ENCODE measurements at places on chromosomes 1 and 21. TPM values are rescaled to one million over a fixed set of nuclear protein-coding genes. Genes with fewer than 3 reads are reported as not detected.

- peak overlapping the region; percentile 98 for H3K27ac ChIP-seq
- peak; percentile 63 for DNase-seq
- H3K36me3 ChIP-seq: no peaks in the 10 kb centered on the region
- H3K4me3 ChIP-seq: peak overlapping the region; percentile 10
- no peaks in the 10 kb centered on the region for H3K27me3 ChIP-seq
- H3K4me1 ChIP-seq: peaks cover 85% of the 10 kb centered on the region
Observed at GRCh38 chr1:66350001-66350547, 183.9 kb upstream of the SGIP1 start.

DNA sequence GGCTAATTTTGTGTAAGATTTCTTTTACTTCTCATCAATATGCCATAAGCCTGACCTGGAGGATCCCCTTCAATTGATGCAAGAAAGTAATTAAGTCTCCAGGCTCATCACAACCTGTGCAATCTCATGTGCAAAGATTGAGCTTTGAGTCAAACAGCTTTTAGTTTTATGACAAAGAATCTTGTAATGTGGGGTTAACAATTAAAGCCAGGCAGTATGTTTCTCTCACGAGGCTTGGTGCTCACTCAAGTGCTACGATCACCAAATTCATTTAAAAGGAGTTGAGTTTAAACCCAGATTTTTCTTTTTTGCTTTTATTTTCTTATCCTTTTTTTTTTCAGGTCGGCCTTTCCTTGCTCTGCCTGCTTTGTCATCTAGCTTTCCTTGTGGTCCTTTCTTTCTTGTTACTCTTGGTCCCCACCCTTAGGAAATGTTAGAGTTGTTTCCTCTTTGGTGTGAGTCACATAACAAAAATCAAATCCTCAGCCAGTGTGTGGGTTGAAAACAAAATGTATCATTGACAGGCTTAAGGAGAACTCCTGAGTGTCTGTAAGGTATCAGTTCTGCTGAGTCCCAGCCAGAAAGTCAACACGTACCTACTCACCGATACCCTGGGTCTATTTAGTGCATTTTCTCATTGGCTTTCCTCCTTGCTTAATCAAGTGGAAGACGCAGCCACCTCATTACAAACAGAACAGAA lies 1037.2 kb downstream of the ADGRL2 start:
- no peak overlapping the region for H3K27ac ChIP-seq
- no peak overlapping the region for H3K4me3 ChIP-seq
- no peak for DNase-seq
- H3K36me3 ChIP-seq: no peaks in the 10 kb centered on the region
- H3K27me3 ChIP-seq: no peaks in the 10 kb centered on the region
- peaks cover 33% of the 10 kb centered on the region for H3K4me1 ChIP-seq

DNA sequence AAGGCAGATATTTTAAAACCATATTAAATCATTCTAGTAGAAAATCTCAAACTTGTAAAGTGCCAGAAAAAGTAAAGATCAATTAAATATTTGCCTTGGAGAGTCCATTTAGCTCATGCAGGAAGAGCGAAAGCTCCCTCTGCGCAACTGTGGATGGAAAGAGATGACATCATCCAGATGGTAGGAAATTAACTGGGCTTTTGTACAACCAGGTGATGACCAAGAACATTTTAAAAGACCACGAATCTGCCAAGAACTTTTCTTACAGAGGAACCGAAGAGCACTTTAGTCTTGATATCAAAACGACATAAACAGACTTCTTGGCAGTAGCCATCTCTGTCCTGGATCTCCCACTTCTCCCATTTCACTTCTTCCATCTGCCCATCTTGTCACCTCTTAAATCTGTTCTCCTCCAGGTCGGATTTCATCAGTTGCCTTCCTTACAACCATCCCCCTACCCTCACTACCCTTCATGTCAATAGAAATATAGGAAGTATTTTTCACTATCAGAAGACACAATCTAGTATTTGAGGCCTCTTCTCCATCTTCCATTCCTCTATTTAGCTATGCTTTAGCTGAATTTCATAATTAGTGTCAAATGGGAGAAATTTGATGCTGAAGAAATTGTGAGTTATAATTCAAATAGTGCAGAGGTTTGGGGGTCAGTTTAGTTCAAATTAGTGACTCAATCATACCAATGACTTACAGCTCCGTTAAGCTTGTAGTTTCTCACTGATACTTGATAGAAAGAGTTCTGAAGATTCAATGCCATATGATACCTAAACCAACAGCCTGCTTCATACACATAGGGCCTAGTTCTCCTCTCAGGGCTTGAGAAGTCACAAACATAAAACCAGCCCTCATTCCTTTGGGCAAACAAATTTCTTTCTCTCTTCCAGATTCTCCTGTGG lies 22.0 kb upstream of the DNASE2B start:
- H3K27ac ChIP-seq: no peak overlapping the region
- H3K36me3 ChIP-seq: no peaks in the 10 kb centered on the region
- no peaks in the 10 kb centered on the region for H3K27me3 ChIP-seq
- peaks cover 12% of the 10 kb centered on the region for H3K4me1 ChIP-seq
- DNase-seq: no peak
- H3K4me3 ChIP-seq: no peak overlapping the region

DNA sequence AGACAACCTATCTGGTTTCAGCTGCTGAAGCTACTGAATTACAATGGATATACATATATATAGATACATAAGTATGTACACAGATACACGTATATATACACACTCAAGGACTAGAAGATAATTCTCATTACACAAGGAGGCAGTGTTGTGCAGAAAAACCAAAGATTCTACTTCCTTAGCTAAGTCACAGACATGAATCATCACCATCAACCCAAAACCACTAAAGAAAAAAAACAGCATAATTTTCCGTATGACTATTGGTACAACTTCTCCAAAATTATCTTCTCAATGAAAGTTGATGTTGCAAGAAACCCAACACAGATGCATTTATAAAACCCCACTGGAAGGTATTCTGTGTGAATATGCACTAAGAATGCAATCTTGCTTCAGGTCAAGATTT lies 36.8 kb upstream of the RPF1 start:
- no peaks in the 10 kb centered on the region for H3K36me3 ChIP-seq
- H3K27me3 ChIP-seq: no peaks in the 10 kb centered on the region
- H3K27ac ChIP-seq: no peak overlapping the region
- no peak overlapping the region for H3K4me3 ChIP-seq
- peak; percentile 7 for DNase-seq

- H3K36me3 ChIP-seq: no peaks in the 10 kb centered on the region
- H3K4me3 ChIP-seq: no peak overlapping the region
- H3K4me1 ChIP-seq: no peaks in the 10 kb centered on the region
- DNase-seq: no peak
- no peak overlapping the region for H3K27ac ChIP-seq
- H3K27me3 ChIP-seq: no peaks in the 10 kb centered on the region
Observed at GRCh38 chr1:116763116-116763786, 9.0 kb downstream of the CD2 start.

GRCh38 chr1:33048426-33048825 lies 11.7 kb upstream of the AK2 start:
- H3K27ac ChIP-seq: no peak overlapping the region
- no peak overlapping the region for H3K4me3 ChIP-seq
- no peak for DNase-seq
- H3K36me3 ChIP-seq: no peaks in the 10 kb centered on the region

DNA sequence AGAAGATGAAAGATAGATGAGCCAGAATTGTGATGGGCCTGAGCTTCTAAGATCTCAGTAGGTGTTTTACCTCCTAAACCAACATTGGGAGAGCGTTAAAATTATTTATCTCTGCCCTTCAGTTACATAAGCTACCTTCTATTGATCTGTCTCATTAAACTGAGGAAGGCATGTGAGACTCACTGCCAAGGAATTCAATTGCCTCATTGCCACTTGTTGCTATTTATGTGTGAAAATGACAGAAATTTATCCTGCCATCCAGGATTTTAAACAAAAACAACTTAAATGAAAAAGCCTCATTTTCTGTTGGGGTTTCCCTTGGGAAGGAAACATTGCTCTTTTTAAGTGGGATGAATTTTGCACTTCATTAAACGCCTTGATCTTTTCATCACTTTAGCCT lies 78.7 kb upstream of the RUNX1 start:
- H3K27ac ChIP-seq: no peak overlapping the region
- DNase-seq: no peak
- H3K4me1 ChIP-seq: peaks cover 12% of the 10 kb centered on the region
- no peaks in the 10 kb centered on the region for H3K36me3 ChIP-seq
- H3K4me3 ChIP-seq: no peak overlapping the region
- H3K27me3 ChIP-seq: no peaks in the 10 kb centered on the region

- H3K27ac ChIP-seq: no peak overlapping the region
- peaks cover 18% of the 10 kb centered on the region for H3K4me1 ChIP-seq
- DNase-seq: no peak
Observed at GRCh38 chr1:177798614-177799013, 171.2 kb downstream of the SEC16B start.

DNA sequence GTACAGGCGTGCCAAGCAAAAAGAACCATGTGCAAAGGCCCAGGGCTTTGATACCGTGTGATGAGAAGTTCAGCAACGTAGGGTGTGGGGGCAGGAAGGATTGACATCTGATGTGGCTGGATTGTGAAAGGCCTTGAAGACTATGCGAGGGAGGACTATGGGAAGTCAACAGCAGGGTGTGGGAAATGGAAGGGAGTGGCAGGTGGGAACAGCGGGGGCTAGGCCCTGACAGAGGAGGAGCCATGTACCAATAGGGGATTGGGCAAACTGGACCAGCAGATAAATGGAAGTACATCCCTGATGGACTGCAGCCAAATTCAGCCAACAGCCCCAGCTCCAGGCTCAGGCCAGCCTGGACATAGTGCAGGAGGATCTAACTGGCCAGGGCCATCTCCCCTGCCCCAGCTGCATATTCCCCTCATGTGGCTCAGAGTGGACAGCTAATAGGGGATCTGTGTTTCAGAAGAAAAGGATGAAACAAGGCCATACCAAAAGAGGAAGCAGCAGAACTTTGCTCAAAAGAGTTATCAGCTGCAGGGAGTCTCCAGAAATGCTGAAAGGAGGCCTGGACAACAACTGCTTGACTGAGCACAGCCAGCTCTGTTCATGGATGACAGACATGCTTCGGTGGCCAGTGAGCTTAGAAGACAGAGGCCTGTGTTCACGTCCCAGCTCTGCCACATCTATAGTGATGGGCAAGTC lies 140.2 kb upstream of the SGIP1 start:
- no peak overlapping the region for H3K4me3 ChIP-seq
- no peaks in the 10 kb centered on the region for H3K4me1 ChIP-seq
- DNase-seq: no peak
- no peaks in the 10 kb centered on the region for H3K27me3 ChIP-seq
- H3K36me3 ChIP-seq: peaks cover 4% of the 10 kb centered on the region

DNA sequence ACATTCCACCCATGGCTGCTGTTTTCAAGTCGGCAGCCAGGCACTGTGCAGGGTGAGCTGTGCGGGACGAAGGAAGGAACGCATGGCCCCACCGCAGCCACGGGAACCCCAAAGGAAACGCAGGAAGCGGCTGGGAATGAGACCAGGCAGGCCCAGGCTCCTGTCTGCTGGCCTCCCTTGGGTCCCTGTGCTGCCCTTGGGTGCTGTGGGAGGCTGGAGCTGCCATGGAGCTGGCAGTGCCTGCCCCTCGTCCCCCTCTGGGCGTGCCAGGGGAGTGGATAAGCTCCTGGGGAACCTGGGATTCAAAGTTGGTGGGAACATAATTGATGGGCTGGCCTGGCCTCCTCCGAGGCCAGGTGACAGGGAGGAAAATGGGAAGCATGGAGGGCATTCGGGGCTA lies 5.3 kb upstream of the KRTAP10-4 start:
- H3K27me3 ChIP-seq: no peaks in the 10 kb centered on the region
- no peak overlapping the region for H3K27ac ChIP-seq
- H3K36me3 ChIP-seq: no peaks in the 10 kb centered on the region
- DNase-seq: no peak
- H3K4me1 ChIP-seq: no peaks in the 10 kb centered on the region

DNA sequence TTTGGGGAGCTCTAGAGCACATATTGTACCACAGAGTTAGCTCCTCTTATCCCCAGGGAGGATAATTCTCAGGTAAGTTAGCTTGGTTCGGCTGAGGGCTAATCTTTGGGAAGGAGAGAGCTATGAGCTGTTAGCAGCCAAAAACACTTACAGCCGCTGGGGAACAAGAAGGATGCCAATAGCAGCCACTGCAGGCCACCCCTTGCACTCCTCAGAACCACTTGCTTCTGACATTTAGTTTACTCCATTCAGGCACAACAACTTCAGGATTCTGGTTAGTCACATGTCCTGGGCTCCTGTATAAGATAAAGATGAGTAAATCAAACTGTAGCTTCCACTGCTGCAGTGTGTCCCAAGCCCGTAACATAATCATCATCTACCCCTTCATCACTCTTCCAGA lies 212.6 kb upstream of the ADGRL2 start:
- H3K27me3 ChIP-seq: no peaks in the 10 kb centered on the region
- H3K4me1 ChIP-seq: no peaks in the 10 kb centered on the region
- no peaks in the 10 kb centered on the region for H3K36me3 ChIP-seq

DNA sequence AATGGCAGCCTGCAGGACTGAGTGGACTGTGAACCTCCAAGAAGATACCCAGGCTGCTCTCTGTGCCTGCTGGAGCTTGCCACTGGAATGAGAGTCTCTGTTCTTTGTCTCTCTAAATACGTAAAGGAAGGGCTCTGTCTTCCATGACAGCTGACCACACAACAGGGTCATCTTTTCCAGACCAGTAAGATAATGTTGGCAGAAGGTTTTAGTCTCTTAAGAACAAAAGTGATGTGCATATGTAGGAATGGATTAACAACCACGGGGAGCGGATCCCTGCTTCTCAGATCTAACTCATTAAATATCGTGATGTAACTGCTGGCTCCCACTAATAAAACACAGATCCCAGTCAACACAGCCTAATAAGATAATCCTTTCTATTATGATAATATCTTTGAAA lies 67.5 kb downstream of the MAP10 start:
- no peak for DNase-seq
- H3K36me3 ChIP-seq: no peaks in the 10 kb centered on the region
- no peak overlapping the region for H3K27ac ChIP-seq
- H3K4me3 ChIP-seq: no peak overlapping the region

- H3K27me3 ChIP-seq: no peaks in the 10 kb centered on the region
- no peaks in the 10 kb centered on the region for H3K36me3 ChIP-seq
- H3K4me1 ChIP-seq: no peaks in the 10 kb centered on the region
Observed at GRCh38 chr1:5365751-5366150, 626.5 kb downstream of the NPHP4 start.

- DNase-seq: no peak
- no peak overlapping the region for H3K27ac ChIP-seq
- H3K4me3 ChIP-seq: no peak overlapping the region
- no peaks in the 10 kb centered on the region for H3K4me1 ChIP-seq
- peaks cover 5% of the 10 kb centered on the region for H3K36me3 ChIP-seq
- H3K27me3 ChIP-seq: no peaks in the 10 kb centered on the region
Observed at GRCh38 chr1:23288671-23289070, 55.4 kb downstream of the HNRNPR start.

GRCh38 chr1:156097499-156098178 lies 15.4 kb upstream of the MEX3A start:
- H3K36me3 ChIP-seq: no peaks in the 10 kb centered on the region
- no peak overlapping the region for H3K27ac ChIP-seq
- H3K27me3 ChIP-seq: no peaks in the 10 kb centered on the region
- no peak overlapping the region for H3K4me3 ChIP-seq

ETV3L gene
- not detected for total RNA-seq

ANGPTL3 gene
- not detected for total RNA-seq

DNASE2B gene
- total RNA-seq: not detected

SLAMF8 gene
- not detected for total RNA-seq

IFI44 gene
- not detected for total RNA-seq

SYPL2 gene
- 0.49 TPM for total RNA-seq

OR2T29 gene
- not detected for total RNA-seq

PLA2G2D gene
- not detected for total RNA-seq

FMO2 gene
- not detected for total RNA-seq

GPR25 gene
- total RNA-seq: not detected
